Adrenal gland (tissue), 19 donors: ENCODE measurements at places on chromosomes 1 and 21.

DNA sequence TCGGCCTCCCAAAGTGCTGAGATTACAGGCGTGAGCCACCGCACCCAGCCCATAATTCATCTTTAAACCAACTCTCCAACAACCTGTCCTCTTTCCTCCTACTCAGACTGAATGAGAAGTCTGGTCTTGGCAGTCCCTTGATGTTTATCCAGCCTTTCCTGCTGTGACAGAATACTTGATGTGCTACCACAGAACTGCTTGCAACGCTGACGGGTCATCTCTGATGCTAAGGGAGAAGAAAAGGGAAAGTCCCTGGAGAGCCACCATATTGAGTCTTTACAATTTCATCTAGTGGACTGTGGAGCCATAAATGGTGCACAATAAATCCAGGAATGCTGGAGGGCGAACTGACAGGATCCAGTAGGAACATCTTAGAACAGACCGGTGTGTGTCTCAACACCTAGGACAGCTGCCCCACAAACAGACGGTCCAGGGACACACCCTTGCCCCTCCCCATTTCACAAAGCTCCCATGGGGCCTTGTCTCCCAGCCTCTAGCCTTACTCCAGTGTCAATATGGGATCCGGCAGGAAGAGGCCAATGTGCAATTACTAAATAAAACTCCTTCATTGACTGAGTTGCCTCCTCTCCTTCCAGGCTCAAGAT, 30.7 kb downstream of the JAK1 start:
- H3K4me3 ChIP-seq, result no peak overlapping the region
- H3K27ac ChIP-seq, result no peak overlapping the region
- no peaks in the 10 kb centered on the region for H3K36me3 ChIP-seq
- DNase-seq, result no peak

GRCh38 chr1:202848191-202848542, 37.4 kb downstream of the PCAT6 start:
- H3K27ac ChIP-seq, result no peak overlapping the region
- H3K4me1 ChIP-seq, result no peaks in the 10 kb centered on the region
- H3K36me3 ChIP-seq, result no peaks in the 10 kb centered on the region
- no peaks in the 10 kb centered on the region for H3K27me3 ChIP-seq
- no peak overlapping the region for H3K4me3 ChIP-seq

GRCh38 chr21:34526241-34526617, 14.2 kb upstream of the KCNE1 start:
- no peak overlapping the region for H3K4me3 ChIP-seq
- H3K27ac ChIP-seq, result peak overlapping the region; percentile 88
- peaks cover 14% of the 10 kb centered on the region for H3K36me3 ChIP-seq
- DNase-seq, result no peak
- no peaks in the 10 kb centered on the region for H3K27me3 ChIP-seq

DNA sequence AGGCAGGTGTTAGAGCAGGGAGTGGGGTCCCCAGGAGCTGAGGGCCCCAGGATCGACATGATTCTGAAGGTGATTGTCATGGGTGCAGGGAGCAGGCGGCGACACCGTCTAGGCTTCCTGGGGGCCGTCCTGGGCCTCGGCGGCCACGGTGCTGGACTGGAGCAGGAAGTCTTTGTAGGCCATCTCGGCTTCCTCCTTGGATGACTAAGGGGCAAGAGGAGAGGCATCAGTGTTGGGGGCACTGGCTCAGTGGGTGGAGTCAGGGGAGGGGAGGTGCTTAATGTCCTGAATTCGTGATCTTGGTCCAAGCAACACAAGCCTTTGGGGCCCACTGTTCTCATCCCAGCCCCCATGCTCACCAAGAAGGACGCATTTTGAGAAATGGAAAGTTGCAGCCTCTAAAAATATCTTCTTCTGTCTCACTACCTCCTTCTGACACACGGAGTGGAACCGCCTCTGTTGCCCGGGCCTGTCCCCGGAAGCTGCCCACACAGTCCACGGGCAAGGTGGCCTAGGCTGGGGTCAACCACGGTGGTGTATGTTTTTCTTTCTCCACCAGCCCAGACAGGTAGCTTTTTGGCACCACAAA, 8.6 kb upstream of the FCMR start:
- no peaks in the 10 kb centered on the region for H3K4me1 ChIP-seq
- H3K27ac ChIP-seq, result no peak overlapping the region
- no peak overlapping the region for H3K4me3 ChIP-seq
- no peaks in the 10 kb centered on the region for H3K36me3 ChIP-seq
- no peaks in the 10 kb centered on the region for H3K27me3 ChIP-seq
- DNase-seq, result no peak

DNA sequence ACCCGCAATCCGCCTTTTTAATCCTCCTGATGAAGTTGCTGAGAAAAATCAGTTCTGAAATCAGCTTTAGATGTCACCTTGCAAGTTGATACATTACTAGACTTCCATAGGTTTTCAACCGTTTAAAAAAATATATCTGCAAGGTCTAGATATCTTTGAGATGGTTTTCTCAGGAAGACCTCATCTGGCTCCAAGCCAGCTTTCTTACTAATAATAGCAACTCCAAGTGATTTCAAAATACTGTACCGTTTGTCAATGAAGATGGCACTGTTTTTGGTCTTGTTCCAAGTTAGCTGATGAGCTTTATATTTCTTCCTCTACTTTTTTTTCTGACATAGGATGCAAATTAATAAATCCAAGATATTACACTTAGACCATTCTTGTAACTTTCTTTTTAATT, 40.3 kb downstream of the LRRC8C start:
- H3K4me3 ChIP-seq, result no peak overlapping the region
- DNase-seq, result no peak
- no peaks in the 10 kb centered on the region for H3K36me3 ChIP-seq
- no peaks in the 10 kb centered on the region for H3K4me1 ChIP-seq
- no peak overlapping the region for H3K27ac ChIP-seq

DNA sequence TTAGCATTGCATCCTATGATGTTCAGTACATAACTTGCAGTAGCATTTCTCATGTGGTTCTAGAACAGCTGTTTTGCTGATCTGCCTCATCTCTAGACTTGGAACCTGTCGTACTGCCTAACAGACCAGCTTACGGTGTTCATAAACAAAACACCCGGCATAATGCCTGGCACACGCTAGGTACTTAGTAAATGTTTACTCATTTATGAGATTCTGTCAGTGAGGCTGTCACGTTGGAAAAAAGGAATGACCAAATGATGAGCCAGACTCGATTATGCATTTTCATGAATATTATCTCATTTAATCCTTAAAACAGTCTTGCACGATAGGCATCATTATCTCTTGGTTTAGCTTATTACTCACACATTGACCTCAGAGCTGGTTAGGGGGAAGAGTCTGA, 46.4 kb downstream of the CACHD1 start:
- no peak for DNase-seq
- H3K27ac ChIP-seq, result no peak overlapping the region
- H3K36me3 ChIP-seq, result no peaks in the 10 kb centered on the region
- no peaks in the 10 kb centered on the region for H3K27me3 ChIP-seq
- H3K4me1 ChIP-seq, result peaks cover 66% of the 10 kb centered on the region

DNA sequence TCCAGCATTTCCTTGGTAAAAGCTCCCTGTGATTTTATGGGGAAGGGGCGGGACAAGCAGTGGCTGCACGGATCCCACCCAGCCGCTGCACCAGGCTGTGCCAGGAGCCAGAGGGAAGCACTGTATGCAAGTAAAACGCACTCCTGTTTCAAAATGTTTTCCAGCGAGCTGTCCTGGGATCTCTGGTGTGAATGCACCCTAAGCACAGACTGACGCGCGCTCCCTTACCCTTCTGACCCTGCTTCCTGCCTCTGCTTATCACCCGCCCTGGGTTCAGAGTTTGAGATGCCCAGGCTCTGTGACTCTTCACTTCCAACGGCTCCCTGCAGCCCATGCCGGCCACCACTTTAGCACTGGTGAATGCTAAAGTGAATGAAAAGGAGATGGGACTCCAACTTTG, 131.2 kb downstream of the RHOU start:
- no peak for DNase-seq
- H3K27me3 ChIP-seq, result no peaks in the 10 kb centered on the region
- no peak overlapping the region for H3K27ac ChIP-seq
- H3K4me3 ChIP-seq, result no peak overlapping the region

DNA sequence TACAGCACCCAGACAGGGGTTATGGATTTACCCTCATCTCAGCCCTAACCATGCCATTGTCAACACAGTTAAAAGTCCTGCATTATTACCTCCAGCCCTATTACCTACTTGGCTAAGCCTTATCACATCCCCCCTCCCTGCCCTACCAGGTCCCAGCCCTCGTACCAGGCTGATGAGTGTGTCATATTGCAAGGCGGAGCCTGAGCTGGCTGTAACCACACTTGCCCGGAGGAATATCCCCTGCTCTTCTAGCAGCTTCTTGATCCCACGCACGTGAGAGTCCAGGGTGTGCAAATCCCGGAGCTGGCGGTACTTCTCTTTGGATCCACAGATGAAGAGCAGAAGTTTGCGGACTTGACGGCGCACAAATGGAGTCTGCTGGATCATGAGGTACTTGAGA, 87.4 kb downstream of the UBR4 start:
- no peak overlapping the region for H3K27ac ChIP-seq
- no peak for DNase-seq
- no peaks in the 10 kb centered on the region for H3K27me3 ChIP-seq

DNA sequence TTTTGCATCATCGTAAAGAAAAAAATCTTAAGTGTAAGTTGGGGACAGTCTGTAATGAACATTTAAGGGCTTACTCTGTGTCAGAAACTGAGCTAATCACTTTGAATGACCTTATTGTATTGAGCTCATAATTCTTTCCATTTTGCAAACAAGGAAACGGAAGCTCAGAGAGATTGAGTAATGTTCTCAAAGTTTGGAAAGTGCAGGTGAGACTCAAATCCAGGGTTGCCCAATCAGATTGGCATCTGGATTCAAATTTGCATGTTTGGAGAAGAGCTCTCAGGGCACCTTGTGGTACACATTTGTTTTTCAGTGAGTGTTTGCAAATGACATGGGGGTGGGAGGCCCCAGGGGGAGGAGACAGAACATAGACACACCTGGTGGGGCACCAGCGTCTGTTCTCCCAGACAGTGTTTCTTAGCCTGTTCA, 8.0 kb downstream of the ALPL start:
- H3K27me3 ChIP-seq, result no peaks in the 10 kb centered on the region
- H3K4me3 ChIP-seq, result no peak overlapping the region
- no peak for DNase-seq
- peaks cover 5% of the 10 kb centered on the region for H3K4me1 ChIP-seq
- H3K27ac ChIP-seq, result no peak overlapping the region

- no peaks in the 10 kb centered on the region for H3K4me1 ChIP-seq
- H3K27me3 ChIP-seq, result no peaks in the 10 kb centered on the region
- H3K36me3 ChIP-seq, result no peaks in the 10 kb centered on the region
Observed at GRCh38 chr1:171961861-171962260, 120.6 kb downstream of the DNM3 start.

GRCh38 chr1:112703706-112704105, 3.2 kb downstream of the RHOC start:
- H3K4me1 ChIP-seq, result peaks cover 48% of the 10 kb centered on the region
- H3K4me3 ChIP-seq, result no peak overlapping the region
- no peaks in the 10 kb centered on the region for H3K27me3 ChIP-seq
- DNase-seq, result no peak
- H3K36me3 ChIP-seq, result peaks cover 37% of the 10 kb centered on the region

DNA sequence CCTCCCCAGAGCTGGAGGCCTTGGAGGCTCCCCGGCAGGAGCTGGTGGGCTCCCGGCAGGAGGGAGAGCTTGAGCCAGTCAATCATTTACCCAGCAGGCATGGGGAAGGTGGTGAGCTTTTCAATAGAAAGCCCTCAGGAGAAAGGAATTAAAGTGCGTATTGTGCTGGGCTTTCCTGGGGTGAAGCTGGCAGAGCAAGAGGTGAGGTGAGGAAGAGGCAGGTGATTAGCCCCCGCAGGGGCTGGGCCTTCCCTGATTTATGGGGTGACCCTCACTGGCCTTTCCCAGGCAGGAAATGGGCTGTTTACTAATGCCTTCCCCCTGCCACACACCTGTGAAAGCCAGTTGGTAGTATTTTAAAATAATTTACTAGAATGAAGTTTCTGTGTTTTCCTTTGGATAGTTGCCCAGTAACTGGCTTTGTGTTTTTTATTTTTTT, 25.8 kb downstream of the CLDN14 start:
- H3K27ac ChIP-seq, result no peak overlapping the region
- no peak for DNase-seq
- H3K27me3 ChIP-seq, result no peaks in the 10 kb centered on the region
- no peaks in the 10 kb centered on the region for H3K4me1 ChIP-seq

- no peak overlapping the region for H3K27ac ChIP-seq
- H3K4me1 ChIP-seq, result peaks cover 5% of the 10 kb centered on the region
- no peaks in the 10 kb centered on the region for H3K36me3 ChIP-seq
- H3K27me3 ChIP-seq, result no peaks in the 10 kb centered on the region
- H3K4me3 ChIP-seq, result no peak overlapping the region
Observed at GRCh38 chr21:46427516-46427915, 31.2 kb upstream of the DIP2A start.
